Endothelial cell of umbilical vein (primary cell): ENCODE measurements at places on chromosomes 4 and X. TPM values are rescaled to one million over a fixed set of nuclear protein-coding genes. Genes with fewer than 3 reads are reported as not detected.

The MAGEE2 gene
- not detected in 2 replicates for total RNA-seq

DNA sequence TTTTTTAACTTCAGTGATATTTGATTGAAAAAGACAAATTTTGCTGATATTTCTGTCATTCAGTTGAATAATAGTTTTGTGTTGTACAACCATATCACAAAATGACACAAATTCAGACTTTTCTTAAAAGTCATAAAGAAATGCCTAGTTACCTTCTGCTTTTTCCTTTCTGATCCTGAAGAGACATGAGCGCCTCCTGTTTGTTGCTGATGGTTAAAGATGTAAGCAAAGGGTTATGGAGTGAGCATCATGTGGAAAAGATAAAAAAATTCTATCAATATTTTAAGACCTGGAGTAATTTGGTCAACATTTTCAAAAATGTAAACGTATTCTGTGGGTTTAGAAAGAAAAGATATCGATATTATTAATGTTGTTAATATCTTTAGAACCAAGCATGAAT lies 669.9 kb upstream of the NR3C2 start:
- DNase-seq, result no peak

GRCh38 chrX:132266583-132267355 lies 47.5 kb upstream of the RAP2C start:
- no peak for DNase-seq

- DNase-seq, result no peak
These were observed 39.3 kb upstream of the RAP2C start for GRCh38 chrX:132258509-132258908.

The IGSF1 gene
- not detected in 2 replicates for total RNA-seq

The ESX1 gene
- total RNA-seq, result not detected in 2 replicates

DNA sequence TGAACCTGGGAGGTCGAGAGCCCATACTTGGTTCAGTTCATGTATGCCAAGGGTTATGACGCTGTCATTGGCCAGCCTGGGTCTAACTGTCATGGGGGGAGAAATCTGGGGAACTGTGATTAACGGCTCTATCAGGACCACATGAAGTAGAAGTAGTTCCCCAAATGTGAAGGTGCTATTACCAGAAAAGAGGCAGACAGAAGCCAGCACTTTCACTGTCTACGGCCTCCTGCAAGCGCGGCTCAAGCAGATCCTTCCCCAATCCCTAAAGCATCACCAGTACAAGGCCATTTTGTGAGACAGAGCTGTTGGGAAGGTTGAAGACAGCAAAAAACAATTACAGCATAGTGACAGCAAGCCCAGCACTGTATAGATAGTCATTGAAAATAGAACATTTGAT lies 37.5 kb downstream of the HOPX start:
- DNase-seq, result no peak

The GAB1 gene
- 37.7 and 41.8 TPM in 2 replicates for total RNA-seq

The HPSE gene
- total RNA-seq, result 6.6 and 7.0 TPM in 2 replicates

- peak; percentile 92 for DNase-seq
These were observed 111.3 kb downstream of the AFF1 start for GRCh38 chr4:87046121-87046551.

- DNase-seq, result no peak
These were observed 64.5 kb downstream of the TEC start for GRCh38 chr4:48205107-48205506.

The VSIG4 gene
- not detected in 2 replicates for total RNA-seq

The SLC10A7 gene
- 20.2 and 20.4 TPM in 2 replicates for total RNA-seq

DNA sequence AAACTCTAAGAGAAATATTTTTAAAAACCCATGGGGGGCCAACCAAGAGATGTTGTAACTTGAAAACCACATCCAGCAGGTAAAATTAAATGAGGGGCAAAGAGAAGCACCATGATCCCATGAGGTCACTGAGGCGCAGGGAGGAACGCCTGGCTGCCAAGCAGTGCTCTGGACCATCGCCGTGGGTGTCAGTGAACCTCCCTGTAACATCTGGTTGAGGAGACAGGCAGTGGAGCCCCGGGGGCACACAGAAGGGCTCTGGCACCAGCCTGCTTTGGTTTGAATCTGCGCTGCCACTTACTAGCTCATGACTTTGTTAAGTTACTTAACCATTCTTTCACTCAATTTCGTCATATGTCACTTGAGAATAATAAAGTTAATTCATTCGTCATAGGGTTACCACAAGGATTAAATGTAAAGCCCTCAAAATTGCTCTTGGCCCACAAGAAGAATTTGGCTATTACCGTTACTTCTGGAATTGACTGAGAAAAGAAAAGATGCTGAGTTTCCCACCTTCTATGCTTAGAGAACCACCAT lies 41.6 kb upstream of the SLC25A4 start:
- no peak for DNase-seq

DNA sequence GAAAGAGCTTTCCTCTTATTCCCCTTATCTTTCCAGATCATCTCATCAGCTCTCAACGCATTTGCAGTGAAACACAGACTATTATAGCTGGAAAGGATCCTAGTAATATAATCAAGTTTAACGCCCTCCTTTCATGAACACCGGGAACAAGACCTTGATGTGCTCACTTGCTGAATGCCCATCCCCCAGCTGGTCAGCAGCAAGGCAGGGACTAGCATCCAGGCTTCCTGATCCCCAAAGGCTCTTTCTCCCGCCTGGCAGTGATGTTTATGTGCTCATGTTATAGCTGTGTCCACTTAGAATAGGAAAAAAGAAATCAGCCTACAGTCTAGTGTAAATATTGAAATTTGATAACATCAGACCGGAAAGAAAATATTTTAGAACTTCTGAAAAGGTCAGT lies 24.6 kb downstream of the GPC4 start:
- no peak for DNase-seq

The CSAG1 gene
- not detected in 2 replicates for total RNA-seq

- DNase-seq, result no peak
These were observed 41.3 kb upstream of the MXD4 start for GRCh38 chr4:2303121-2303685.

DNA sequence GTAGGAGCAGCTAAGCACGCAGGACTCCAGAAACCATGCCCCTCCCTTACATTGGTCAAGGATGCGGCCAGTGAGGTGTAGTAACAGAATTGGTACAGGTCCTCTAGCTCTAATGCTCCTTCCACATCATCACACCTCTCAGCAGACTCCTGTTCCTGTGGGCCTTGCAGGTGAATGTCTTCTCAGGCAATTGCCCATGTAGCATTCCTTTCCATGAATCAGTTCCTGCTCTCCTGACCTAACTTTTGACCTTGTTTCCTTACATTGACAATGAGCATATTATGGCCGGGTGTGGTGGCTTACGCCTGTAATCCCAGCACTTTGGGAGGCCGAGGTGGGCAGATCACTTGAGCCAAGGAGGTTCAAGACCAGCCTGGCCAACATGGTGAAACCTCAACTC lies 31.3 kb downstream of the MAP7D3 start:
- DNase-seq, result no peak

DNA sequence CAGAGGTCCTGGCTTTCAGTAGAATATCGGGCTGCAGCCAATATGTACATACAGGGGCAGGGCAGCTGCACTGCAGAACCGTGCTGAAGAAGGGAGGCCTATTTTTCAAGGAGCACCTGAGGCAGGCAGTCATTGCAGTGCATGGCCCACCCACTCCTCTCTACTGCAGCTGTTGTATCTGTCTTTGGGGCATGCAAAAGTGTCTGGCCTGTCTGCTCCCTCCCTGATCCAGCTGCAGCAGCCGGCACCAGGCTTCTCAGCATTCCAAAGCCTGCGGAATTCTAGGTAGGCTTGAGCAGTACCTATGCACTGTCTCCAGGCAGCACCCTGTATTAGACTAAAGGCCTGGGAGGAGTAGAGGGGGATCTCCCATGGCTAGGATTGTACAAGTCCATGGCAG lies 415.2 kb upstream of the MAGEB16 start:
- no peak for DNase-seq

The RAB39B gene
- total RNA-seq, result not detected in 2 replicates

The TRPC3 gene
- total RNA-seq, result not detected in 2 replicates

GRCh38 chr4:56466910-56467283 lies 520 bp upstream of the SRP72 start:
- DNase-seq, result no peak

- DNase-seq, result no peak
These were observed 106.3 kb downstream of the LINC00632 start for GRCh38 chrX:140815868-140816267.

GRCh38 chr4:170339522-170339921 lies 249.8 kb upstream of the AADAT start:
- no peak for DNase-seq

DNA sequence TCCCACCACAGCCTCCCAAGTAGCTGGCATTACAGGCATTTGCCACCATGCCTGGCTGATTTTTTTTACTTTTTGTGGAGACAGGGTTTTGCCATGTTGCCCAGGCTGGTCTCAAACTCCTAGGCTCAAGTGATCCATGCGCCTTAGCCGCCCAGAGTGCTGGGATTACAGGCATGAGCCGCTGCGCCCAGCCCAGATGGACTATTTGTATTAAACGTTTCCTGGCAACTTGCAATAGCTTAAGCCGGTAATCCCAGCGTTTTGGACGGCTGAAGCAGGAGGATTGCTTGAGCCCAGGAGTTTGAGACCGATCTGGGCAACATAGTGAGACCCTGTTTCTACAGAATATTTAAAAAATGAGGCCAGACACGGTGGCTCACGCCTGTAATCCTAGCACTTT lies 18.4 kb downstream of the UBE2K start:
- DNase-seq, result no peak

- DNase-seq, result peak; percentile 58
These were observed at the start of gene NBDY for GRCh38 chrX:56729152-56729850. Gene NBDY, plus strand, starts transcription at chrX:56729243. Its CDS starts 111 bp downstream, at chrX:56729354.

DNA sequence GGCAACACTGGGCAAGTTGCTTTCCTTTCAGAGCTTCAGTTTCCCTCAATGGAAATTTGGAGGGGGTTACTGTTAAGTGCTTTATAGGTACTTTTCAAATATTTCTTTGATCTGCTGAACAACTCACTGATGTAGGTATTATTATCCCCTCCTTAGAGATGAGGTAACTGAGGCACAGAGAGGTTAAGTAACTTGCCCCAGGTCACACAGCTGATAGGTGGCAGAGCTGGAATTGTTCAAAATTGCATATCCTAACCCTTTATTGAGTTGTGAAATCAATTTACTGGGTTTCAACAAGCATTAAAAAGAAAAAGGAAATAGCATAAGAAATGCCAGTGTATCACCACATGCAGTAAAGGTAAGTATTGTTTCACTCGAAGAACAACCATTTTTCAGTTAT lies 6.6 kb downstream of the PPP1R3F start:
- DNase-seq, result no peak

- DNase-seq, result peak; percentile 61
These were observed 35.3 kb downstream of the SMS start for GRCh38 chrX:21975812-21976211.

DNA sequence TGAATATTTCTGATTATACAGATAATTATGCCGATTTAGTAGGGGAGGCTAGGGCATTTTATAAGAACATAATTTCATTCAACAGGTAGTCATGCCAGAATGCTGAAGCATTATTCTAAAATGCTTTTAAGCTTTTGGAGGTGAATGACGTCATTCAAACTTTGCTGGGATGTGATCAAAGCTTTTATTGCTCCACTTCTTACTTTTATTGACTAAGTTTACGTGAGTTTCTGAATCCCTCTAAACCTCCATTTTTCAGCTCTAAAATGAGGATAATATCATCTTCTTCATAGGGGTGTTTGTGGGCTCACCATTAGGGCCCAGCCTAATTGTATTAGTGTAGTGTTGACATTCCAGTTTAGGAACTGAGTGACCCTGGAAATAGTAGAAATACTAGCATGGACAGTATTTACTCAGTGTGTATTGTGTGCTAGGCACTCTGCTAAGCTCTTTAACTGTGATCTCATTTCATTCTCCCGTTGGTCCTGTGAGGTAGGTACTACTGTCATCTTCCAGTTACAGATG lies 3.0 kb downstream of the WWC2 start:
- no peak for DNase-seq

The HMGN5 gene
- total RNA-seq, result 5.3 and 6.1 TPM in 2 replicates

The FAM241A gene
- 8.3 and 9.1 TPM in 2 replicates for total RNA-seq
